ENCODE measurements at places on chromosomes 3 and 15.

GRCh38 chr15:89035658-89036057 is 52.6 kb upstream of the ABHD2 start:
- no peak for DNase-seq

- peak; percentile 80 for DNase-seq
Measured at GRCh38 chr3:147699175-147699838, 290.1 kb downstream of the ZIC1 start.

DNA sequence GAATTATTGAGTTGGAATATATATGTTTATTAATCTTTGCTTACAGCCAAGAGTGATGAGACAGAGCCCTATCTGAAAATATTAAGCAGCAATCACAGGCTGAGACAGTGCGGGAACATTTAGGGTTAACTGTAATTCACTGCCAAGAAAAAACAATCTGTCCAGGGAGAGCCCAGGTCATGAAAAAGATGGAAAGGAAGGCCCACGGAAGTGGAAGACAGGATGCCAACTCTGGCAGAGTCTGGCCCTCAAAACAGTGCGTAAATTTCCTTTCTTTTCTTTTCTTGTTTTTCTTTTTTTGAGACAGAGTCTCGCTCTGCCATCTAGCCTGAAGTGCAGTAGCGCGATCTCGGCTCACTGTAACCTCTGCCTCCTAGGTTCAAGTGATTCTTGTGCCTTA is 67.6 kb downstream of the SUMF1 start:
- DNase-seq = no peak

- peak; percentile 76 for DNase-seq
Measured at GRCh38 chr15:50353251-50353974, 1.6 kb downstream of the GABPB1 start.

- DNase-seq = no peak
Measured at GRCh38 chr3:33229066-33229465, 10.5 kb upstream of the SUSD5 start.

GRCh38 chr3:35946121-35946853 is 307.0 kb downstream of the ARPP21 start:
- DNase-seq = no peak

GRCh38 chr15:81506936-81507335 is 132.9 kb upstream of the TMC3 start:
- no peak for DNase-seq

DNA sequence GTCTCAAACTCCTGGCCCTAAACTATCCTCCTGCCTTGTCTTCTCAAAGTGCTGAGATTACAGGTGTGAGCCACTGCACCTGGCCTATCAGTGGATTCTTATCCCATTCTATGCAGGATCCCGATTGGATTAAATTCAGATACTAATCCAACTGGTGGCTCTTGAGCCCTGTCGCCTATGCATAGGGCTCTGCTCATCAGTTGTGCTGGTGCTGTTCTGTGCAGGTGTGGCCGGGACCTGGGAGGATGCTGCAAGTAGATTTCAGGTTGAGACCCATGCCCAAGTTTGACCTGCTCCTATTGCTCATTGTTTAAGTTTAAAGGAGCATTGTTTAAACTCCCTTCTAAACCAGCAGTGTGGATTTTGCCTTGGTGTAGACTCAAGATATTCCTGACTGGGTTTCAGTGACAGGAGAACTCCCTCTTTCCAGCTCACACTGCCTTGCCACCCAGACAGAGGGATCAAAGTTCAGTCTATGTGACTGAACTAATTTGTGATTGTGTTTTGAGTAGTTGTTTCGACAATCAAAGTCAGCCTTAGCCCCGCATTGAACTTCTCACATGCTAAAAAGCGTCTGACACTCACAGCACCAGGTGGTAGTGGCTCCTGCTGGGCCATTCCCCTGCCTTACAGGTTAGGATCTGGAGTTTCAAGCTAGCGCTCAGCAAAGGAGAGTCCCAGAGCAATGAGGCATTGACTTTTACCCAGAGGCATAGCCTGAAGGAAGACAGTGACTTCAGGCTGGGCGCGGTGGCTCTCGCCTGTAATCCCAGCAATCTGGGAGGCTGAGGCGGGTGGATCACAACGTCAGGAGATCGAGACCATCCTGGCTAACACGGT is 45.0 kb upstream of the PIK3CB start:
- no peak for DNase-seq

DNA sequence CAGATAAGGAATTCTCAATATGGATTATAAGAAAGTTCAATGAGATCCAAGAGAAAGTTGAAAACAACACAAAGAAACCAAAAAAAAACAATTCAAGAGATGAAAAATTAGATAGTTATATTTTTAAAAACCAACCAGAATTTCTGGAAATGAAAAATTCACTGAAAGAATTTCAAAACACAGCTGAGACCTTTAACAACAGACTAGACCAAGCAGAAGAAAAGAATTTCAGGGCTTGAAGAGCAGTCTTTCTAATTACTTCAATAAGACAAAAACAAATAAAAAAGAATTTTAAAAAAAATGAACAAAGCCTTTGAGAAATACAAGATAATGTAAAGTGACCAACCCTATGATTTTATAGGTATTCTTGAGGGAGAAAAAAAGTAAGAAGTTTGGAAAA is 155.4 kb downstream of the ZMAT3 start:
- DNase-seq = no peak

DNA sequence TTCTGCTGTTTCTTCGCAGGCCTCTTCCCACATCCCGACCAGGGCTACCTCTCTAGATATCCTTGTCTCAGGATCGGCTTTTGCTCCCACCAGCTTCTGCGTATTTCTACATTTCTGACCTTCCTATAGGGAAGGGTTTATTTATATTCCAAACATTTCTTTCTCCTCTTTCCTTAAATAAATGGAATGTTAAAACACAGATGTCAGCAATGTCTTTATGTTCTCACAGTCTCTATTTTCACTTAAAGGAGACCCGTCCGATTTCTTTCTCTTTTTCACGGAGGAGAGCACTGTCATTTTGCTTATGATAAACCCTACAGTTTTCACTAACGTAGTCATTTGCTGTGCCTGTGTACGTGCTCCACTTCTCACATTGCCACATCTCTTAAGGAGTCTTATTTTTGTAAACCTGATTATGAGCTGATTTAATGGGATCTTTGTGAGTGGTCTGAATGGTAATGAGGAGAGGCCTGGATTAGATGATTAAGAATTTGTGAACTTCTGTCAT is 630 bp downstream of the KIF15 start:
- DNase-seq = peak; percentile 22

GRCh38 chr15:73935547-73935946 is 9.3 kb downstream of the LOXL1 start:
- DNase-seq = no peak

DNA sequence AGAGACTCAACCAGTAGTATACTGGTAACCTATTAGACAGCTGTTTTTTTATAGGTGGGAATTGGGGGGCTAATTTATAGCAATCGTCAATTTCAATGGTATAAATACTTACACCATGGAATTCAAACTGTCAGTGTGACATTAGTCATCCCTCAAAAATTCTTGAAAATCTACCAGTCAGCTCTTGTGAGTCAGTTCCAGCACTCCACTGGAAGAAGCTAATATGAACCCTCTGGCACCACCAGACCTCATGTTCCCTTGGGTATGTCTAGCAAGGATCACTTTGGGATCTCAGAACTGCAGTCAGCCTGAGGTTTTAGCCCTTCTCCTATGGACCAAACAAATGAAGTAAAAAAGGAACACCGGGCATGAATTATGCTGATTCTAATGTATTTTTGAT is 11.8 kb upstream of the UACA start:
- DNase-seq = no peak

GRCh38 chr3:125240496-125240895 is 27.9 kb upstream of the SLC12A8 start:
- peak; percentile 51 for DNase-seq

DNA sequence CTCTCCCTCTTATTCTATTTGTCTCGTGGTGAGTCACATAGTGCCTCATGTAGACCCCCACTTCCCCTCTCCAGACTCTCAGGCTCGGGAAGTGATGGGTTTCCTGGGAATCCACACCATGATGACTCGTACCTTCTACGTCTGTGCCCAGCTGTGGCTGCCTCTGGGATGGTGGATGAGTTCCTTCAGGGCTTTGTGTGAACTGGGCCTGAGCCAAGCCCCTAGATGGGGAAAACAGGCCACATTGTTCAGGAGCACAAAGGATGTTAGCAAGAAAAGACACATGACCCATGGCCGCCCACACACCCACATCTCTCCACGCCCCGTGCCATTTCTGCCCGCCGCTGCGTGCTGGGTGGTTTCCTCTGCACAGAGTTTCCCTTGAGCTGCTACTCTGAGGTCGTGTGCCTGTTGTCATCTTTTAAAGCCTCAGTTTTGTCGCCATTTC is 10.5 kb downstream of the ISG20 start:
- no peak for DNase-seq

DNA sequence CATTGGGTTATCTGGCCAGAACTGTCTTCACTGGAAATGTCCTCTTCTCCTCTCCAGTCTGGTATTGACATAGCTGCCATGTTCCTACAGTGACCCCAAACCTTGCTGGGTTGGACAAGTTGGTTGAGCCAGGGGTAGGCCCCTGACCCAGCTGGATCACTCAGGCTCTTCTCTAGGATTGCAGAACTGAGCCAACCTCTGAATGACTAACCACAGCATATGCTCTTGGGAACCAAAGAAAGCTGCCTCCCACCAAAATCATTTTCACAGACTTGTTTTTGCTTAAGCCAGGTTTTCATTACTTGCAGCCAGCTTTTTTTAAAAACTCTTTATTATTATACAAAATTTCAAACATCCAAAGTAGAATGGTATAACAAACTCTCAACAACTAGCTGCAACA is 41.4 kb downstream of the FSIP1 start:
- no peak for DNase-seq

GRCh38 chr3:195197765-195198425 is 73.1 kb downstream of the XXYLT1 start:
- DNase-seq = peak; percentile 70

- DNase-seq = peak; percentile 58
Measured at GRCh38 chr3:63395960-63396359, 117.9 kb downstream of the SYNPR start.

- DNase-seq = no peak
Measured at GRCh38 chr3:164332831-164333802, 745.2 kb downstream of the SI start.

DNA sequence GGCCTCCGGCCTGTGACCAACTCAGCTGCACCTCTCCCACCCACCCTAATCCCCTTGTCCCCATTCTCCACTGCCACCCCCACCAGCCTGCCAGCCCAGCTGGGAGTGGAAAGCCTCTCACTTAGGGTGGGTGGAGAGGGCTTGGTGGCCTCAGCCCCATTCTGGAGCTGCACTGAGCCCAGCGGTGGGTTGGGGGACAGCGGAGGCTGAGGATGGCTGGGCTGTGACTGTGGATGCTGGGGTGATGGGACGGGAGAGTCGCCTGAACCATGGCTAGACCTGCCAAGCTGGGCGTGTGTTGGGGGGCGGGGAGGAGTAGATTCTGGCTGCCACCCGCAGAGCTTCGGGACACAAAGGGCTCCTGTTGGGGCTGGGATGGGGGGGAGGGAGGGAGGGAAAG is 1.8 kb downstream of the CLCN2 start:
- no peak for DNase-seq

DNA sequence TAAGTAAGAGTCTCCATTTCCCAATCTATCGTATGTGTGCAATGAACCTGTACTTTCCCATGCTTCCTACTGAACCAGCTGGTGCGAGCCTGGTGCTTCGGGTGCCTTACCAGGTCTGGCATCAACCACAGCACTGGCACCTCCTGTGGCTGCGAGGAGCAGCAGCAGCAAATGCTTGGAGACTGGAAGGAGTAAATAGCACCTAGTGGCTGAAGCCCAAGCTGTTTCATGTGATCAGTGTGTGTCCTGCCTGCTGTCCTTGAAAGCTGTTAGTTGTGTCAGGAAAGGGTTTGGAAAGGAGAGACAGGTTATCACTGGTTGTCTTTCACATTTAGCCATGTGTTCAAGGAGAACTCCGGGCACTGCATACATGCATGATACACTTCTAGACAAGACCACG is 31.8 kb downstream of the PCOLCE2 start:
- no peak for DNase-seq

DNA sequence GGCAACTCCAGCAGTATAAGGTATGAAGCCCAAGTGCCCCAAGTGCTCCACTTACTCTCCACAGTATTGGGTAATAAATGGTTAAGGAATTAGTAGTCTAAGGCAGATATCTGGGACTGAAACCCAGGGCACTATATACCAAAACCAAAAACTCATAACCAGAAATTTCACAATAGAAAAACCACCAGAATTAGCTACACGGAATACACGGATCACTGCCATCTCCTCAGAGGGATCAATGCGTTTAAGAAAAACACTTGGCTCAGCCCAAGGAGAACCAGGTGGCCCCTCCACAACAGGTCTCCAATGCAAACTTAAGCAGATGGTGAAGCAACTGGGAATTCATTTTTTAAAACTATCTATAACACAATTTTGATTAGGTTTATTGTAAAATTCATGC is 83.6 kb downstream of the FAIM start:
- peak; percentile 76 for DNase-seq

DNA sequence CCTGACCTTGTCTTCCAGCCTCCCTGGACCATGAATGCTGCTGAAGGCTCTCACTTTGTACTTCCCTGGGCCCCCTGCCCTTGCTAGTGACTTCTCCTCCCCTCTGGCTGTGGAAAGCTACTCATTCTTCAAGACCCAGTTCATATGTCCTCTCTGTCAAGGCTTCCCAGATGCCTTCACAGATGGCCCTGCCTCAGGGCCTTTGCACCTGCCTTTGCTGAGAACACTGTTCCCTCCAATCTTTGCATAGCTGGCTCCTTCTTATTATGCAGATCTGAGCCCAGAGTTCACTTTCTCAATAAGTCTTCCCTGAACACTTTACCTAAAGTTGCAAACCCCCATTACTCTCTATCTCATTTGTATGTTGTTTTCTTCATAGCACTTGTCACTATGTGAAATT is 97.1 kb upstream of the CTDSPL start:
- no peak for DNase-seq

DNA sequence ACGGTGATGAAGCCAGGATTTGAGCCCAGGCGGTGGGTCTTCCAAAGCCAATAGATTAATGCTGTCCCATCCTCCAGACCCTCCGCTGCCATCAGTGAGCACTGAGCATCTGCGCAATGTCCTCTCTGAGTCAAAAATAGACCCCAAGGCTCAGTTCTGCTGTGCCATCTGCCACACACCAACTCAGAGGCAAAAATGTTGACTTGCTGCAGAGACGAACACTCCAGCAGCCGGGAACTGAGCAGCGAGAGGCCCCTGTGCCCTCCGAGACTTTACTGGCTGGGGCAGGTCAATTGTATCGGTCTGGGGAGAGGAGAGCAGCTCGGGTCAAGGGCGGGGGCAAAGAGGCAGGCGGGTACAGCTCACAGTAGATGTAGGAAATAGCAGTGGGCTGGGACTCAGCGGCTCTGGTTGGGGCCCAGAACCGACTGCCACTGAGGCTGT is 41.5 kb upstream of the ATP2B2 start:
- no peak for DNase-seq

DNA sequence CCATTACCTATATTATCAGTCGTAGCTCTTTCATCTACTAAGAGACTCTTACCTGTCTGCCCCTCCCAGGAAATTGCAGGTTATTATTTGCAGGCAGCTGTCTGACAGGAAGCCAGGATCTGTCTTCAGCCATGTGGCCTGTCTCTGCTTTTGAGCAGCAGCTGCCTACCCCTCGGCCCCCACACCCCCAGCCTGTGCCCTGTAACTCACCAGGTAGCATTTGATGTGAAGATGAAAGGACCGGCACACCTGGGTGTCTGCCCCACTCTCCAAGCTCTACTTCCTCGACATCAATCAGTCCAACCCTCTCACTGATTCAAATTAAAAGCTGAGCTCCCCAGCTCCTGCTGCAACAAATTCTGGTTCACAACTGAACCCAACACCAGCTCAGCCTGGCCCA is 197.2 kb upstream of the CTNNB1 start:
- DNase-seq = no peak

- DNase-seq = no peak
Measured at GRCh38 chr3:2897821-2898220, 212.4 kb downstream of the IL5RA start.

GRCh38 chr3:122880624-122881023 is 85.8 kb downstream of the SLC49A4 start:
- peak; percentile 8 for DNase-seq
